ENCODE measurements at places on chromosomes 5 and 9.

- DNase-seq = no peak
These were observed 17.7 kb downstream of the MLLT3 start for GRCh38 chr9:20604562-20604961.

GRCh38 chr9:11323457-11323856 is 710.7 kb upstream of the PTPRD start:
- no peak for DNase-seq

DNA sequence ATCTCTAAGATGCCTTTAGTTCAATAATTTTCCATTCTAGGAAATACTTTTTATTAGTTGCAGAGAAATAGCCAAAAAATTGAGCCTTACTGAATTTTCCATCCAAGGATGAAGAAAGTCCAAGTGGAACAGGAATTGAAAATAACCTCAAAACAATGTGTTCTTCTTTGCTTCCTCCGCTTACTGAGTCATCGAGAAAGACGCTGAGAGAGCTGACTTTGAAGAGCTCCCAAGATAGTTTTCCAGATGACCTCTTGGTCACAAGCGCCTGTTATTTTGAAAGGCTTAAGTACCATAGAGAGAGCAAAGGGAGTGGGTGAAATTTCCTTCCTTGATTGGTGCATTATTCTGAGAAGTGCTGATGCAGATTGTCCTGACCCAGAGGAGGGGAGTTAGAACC is 253.5 kb upstream of the ATP10B start:
- DNase-seq = no peak

GRCh38 chr9:34555500-34555899 is 32.7 kb upstream of the ENHO start:
- no peak for DNase-seq

GRCh38 chr9:85142968-85143367 is 473.4 kb downstream of the NTRK2 start:
- DNase-seq = no peak

GRCh38 chr5:10448754-10449360 is 7.2 kb downstream of the ROPN1L start:
- no peak for DNase-seq

GRCh38 chr5:53473633-53474032 is 6.8 kb upstream of the FST start:
- no peak for DNase-seq

GRCh38 chr5:148834689-148835088 is 8.3 kb downstream of the ADRB2 start:
- no peak for DNase-seq

GRCh38 chr5:42267091-42267490 is 156.1 kb upstream of the GHR start:
- no peak for DNase-seq

DNA sequence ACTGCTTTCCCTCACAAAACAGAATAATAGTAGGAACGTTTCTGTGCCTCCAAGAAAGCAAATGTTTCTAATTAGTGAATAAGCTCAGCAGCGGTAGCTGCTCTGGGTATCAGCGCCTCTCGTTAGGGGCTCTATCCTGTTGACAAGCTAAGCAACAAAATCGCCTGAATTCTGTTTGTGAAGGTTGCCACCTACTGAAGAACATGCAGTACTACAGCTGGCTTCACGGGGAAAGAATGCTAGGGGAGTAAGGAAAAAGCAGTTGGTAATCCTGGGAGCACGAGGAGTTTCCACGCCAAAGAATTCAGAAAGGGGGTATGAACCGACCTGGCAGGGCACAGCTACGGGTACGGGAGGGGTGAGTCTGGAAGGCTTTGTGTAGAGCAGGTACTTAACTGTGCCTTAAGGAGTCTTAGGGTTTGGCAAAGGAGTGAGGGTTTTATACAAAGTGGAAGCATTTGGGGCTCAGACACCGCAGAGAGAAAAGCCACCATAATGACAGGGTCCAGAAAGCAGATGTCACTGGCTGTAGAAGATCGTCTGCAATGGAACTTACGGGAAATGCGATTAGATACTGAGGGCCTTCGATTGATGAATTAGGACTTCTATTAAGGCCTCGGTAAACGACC is 171.7 kb downstream of the TTC39B start:
- peak; percentile 71 for DNase-seq

DNA sequence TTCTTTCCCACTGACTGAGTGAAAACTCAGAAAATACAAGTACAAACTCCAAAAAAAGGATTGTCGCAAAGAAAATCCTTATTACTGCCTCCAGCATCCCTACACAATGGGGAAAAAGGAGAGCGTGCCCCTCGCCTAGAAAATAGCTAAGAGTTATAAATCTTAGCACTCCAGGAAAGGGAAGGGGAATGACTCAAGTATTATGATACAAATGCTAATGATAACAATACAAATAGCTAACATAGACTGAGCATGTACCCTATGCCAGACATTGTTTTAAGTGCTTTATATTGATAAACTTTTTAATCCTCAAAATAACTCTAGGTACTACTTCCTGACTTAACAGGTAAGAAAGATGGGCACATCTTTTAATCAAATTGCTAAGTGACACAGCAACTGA is 70.8 kb upstream of the VCAN start:
- DNase-seq = no peak

GRCh38 chr5:42991404-42992087 is 48.6 kb downstream of the ANXA2R start:
- DNase-seq = no peak

- no peak for DNase-seq
These were observed 128.5 kb downstream of the NUDT12 start for GRCh38 chr5:103434057-103434456.

DNA sequence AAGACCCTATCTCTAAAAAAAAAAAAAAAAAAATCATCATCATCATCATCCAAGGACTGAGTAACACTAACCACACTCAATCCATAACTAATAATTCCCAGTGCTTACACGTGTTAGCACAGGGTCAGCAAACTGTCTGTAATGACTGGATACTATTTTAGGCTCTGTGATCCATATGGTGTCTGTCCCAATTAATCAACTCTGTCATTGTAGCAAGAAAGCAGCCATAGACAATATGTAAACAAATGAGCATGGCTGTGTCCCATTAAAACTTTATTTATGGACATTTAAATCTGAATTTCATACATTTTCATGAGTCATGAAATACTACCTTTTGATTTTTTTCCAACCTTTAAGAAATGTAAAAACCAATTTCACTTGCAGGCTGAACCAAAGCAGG is 148.4 kb downstream of the SIL1 start:
- no peak for DNase-seq

GRCh38 chr5:5318426-5319190 is 103.9 kb upstream of the ICE1 start:
- DNase-seq = no peak

DNA sequence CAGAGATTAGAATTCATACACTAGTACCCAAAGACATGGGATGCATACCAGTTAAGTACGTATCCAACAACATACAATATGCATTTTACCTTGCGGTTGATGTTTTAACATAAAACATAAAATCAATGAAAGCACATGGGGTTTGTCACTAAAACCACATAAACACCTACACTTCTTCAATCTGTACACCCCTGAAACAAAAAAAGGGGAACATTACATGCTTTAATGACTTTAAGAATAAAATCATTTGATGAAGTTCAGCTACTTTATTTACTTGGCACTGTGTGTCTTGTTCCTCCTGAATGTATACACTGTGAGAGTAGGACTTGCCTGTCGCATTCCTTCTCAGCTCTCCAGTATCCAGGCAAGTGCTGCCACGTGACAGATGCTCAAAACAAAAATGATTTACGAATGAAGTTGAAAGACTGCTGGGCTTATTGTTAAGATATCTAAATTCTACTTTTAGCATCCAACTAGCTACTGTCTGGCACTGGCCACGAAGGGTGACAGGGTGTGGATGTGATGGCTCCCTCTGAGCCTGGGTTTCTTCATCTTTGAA is 21.0 kb downstream of the TNFSF15 start:
- DNase-seq = no peak

DNA sequence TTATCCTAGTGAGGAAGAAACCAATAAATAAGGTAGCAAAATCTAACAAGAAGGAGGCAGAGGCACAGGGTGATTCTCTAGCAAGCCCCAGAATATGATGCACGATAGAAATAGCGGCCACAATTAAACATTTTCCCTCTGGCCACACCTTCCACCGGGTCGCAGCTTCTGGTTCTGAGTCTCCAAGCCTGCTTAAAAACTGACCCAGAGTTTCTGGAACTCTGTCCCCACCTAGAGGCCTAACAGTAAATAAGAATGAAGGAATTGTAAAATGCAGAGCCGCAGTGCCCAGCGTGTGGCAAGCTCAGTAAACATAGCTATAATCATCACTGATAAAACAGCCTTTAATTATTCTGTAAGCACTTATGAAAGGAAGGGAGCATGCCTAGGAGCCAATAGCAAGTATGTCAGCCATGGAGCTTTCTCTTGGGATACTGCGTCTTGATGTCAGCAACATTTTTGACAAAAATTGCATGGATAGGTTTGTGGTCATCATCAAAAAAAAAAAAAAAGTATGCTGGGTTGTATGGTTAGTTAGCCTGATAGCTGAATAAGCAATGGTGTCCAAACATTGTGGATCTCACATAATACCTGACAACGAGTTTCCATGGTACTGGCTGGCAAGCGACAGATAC is 465.5 kb downstream of the DNAH5 start:
- peak; percentile 2 for DNase-seq

GRCh38 chr5:146015001-146015400 is 78.6 kb downstream of the SH3RF2 start:
- DNase-seq = no peak

- no peak for DNase-seq
These were observed 82.9 kb downstream of the RXRA start for GRCh38 chr9:134408939-134409737.

DNA sequence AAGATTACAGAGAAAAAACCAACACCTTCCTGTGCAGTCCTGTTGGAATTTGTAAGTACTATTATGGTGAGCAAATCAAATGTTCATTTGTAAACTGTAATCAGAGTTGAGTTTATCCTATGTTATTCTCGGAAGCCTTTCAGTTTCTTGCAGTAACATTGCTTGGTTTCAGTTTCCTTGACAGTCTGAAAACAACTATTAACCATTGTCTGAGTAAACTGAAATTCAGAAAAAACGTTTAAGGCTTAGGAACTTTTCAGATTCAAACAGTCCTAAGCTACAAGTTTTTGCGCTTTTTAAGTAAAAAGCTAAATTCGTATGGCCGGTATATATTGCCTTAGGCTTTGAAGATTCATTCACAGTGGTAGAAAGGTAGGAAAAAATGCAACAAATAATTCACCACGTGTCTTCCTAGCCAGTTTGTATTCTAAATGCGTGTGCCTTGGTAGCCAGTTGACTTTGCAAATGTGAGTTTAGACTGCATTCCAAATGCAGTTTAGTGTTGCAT is 2.5 kb downstream of the GPBP1 start:
- peak; percentile 15 for DNase-seq

GRCh38 chr5:150700594-150701377 is at the start of gene RBM22:
Gene RBM22, minus strand, starts transcription at chr5:150701062. Its CDS starts 77 bp downstream, at chr5:150700985.
- DNase-seq = peak; percentile 56

GRCh38 chr5:34007201-34007620 is 639 bp downstream of the AMACR start:
- DNase-seq = no peak

- no peak for DNase-seq
These were observed 46.0 kb downstream of the TRIM32 start for GRCh38 chr9:116733010-116733641.

DNA sequence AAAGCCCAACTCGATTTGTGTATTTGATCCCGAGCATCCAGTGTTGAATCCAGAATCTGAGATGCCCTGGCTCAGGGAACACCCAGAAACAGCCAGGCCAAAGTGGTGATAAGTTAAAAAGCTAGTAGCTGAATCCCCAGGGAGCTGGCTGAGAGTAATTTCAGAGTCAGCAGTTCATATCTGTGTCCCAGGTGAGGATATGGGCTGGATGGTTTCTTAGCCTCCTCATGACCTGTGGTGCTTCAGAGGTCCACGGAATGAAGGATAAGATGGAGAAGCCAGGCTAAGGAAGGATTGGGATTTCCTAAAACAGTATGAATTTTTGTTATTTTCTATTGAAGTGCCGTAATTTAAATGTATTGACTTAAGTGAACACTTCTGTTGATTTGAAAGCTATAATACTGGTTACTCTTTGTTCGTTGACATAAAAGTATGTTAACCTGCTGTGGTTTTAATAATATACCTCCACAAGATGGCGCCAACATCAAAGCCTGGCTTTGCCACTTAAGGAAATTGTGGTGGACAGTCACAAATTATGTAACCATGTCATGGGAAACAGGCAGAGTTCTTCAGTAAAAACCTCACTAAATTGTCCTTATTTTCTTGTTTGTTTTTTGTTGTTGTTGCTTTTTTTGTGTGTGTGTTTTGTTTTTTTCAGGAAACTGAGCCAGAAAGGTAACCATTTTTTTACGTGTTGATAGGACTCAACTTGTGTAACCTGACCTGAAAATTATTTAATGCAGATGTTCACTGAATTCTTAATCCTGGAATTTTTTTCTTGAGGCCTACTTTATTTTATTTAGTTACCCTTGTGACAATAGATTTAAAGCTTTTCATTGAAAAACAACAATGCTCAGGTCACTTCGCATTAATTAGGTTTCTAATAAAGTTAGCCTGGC is 11.4 kb downstream of the MTAP start:
- no peak for DNase-seq

DNA sequence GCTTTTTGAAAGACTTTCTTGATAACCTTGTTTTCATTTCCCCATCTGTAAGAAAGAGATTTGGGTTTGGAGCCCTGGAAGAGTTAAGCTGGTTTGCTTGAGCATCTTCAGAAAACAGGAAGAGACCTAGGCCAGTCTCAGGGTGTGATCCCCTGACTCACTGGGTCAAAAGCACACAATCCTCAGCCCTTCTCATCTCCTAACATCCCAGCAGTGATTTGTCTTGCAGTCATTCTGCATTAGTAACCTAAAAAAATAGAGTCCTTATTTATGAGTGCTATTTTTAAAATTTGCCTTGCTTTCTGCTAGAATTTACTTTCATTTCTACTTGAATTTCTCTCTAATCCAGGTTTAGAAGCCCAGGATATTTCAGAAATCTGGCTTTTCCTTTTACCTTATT is 16.4 kb upstream of the ARSB start:
- no peak for DNase-seq

- DNase-seq = no peak
These were observed 1.2 kb downstream of the DAPK1 start for GRCh38 chr9:87498811-87499360.

- no peak for DNase-seq
These were observed 194.6 kb upstream of the KIF2A start for GRCh38 chr5:62111428-62111827.

- no peak for DNase-seq
These were observed 30.6 kb upstream of the ANKRD33B start for GRCh38 chr5:10533226-10533625.

GRCh38 chr5:90345684-90346083 is 63.9 kb downstream of the CETN3 start:
- DNase-seq = no peak

- DNase-seq = no peak
These were observed 11.9 kb downstream of the ROPN1L start for GRCh38 chr5:10453545-10453944.

DNA sequence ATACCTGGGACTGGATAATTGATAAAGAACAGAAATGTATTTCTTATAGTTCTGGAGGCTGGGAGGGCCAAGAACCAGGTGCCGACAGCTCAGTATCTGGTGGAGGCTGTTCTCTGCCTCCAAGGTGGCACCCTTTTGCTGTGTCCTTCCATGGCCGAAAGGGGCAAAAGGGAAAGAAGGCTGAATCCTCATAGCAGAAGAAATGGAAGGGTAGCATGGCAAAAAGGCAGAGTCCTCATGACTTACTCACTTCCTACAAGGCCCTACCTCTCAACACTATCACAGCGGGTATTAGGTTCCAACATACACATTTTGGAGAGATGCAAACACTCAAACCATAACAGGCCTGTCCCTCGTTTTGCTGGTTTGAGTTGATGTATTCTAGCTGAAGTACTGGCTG is 25.1 kb upstream of the MED10 start:
- no peak for DNase-seq
